ENCODE measurements at places on chromosomes 4 and X.

- DNase-seq = no peak
These were observed 59.6 kb upstream of the DHX15 start for GRCh38 chr4:24643774-24644520.

- DNase-seq = no peak
These were observed at the start of gene EREG for GRCh38 chr4:74364652-74365491. Gene EREG, plus strand, starts transcription at chr4:74365145. Its CDS starts 164 bp downstream, at chr4:74365309.

DNA sequence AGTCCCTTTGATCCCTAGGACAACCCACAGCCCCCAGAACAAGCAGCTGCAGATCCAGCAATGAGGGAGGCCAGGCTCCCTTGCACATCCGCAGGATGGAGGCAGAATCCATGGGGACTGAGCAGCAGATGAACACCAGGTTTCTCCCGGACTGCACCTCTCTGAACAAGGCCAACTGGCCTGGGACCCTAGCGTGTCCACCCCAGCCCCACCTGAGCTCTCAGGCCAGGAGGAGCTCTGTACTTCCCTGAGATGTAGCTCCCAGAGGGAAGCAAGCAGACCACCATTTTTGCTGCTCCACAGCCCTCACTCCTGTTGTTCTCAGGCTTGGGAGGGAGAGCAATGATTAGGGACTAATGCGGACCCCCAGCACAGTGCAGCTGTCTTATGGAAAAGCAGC, 1195.8 kb downstream of the PCDH18 start:
- no peak for DNase-seq

DNA sequence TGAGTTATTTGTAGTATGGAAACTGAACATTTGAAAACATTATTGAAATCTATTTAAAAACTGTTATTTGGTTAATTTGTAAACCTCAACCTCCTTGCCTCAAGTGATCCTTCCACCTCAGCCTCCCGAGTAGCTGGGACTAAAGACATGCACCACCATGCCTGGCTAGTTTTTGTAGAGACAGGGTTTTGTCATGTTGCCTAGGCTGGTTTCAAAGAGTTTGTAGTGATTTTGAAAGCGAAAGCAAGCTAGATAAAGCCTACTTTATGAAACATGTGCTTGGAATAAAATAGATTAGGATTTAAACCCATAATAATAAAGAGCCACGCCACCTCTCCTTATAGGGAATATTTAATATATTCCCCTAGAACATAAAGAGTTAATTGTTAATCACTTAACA, 23.5 kb downstream of the ARSJ start:
- DNase-seq = no peak

DNA sequence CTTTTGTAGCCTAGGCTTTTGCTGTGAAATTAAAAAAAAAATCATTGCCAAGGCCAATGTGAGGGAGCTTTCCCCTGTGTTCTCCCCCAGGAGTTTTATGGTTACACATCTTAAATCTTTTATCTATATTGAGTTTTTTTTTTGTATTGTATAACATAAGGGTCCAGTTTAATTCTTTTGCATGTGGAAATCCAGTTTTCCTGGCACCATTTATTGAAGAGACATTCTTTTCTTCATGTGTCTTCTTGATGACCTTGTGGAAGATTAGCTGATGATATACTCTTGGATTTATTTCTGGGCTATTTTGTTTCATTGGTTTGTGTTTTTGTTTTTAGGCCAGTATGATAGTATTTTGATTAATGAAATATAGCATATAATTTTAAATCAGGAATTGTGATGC, 225.0 kb downstream of the ADAM29 start:
- no peak for DNase-seq

- no peak for DNase-seq
These were observed 29.1 kb upstream of the DHX15 start for GRCh38 chr4:24613502-24613901.

- no peak for DNase-seq
These were observed 34.4 kb downstream of the AGTR2 start for GRCh38 chrX:116204932-116205331.

DNA sequence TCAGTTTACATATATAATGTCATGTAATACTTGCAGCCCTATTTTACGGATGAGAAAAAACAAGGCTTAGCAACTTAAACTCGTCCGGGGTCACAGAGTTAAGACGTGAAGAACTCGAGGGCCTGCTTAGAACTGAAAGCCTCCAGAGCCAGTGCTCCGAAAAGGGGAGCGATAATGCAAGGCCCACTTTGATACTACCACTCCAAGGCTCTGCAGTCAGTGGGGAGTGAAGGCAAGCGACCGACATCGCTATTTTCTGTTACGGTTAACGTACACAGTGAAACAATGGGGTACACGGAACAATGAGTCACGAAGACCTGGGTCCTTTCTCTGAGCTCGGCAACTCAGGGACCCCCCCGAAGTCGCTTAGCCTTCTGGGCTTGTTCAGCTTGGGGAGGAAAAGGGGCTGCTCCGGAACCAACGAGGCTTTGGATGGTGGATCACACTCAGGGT, 965 bp downstream of the PPA2 start:
- no peak for DNase-seq

DNA sequence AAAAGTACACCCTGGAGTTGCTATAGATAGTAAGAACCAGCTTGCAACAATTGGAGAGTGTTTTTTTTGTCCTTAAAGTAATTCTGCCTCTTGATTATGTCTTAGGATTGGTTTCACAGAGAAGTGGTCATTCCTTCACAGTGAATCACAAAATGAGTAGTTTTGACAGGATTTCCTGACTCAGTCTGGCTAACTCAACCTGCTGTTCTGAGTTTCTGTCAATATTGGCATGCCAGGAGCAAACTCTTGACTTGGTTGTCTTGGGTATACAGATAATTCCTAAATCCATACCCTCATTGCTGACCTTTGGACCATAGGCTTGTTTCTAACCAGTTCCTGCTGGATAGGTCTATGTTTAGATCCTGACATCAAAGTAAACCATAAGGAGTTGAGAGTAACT, 9.4 kb downstream of the FHIP1A start:
- peak; percentile 29 for DNase-seq

- no peak for DNase-seq
These were observed 677 bp upstream of the NONO start for GRCh38 chrX:71282514-71283402.

GRCh38 chr4:62898115-62898514, 1511.1 kb downstream of the TECRL start:
- DNase-seq = no peak

DNA sequence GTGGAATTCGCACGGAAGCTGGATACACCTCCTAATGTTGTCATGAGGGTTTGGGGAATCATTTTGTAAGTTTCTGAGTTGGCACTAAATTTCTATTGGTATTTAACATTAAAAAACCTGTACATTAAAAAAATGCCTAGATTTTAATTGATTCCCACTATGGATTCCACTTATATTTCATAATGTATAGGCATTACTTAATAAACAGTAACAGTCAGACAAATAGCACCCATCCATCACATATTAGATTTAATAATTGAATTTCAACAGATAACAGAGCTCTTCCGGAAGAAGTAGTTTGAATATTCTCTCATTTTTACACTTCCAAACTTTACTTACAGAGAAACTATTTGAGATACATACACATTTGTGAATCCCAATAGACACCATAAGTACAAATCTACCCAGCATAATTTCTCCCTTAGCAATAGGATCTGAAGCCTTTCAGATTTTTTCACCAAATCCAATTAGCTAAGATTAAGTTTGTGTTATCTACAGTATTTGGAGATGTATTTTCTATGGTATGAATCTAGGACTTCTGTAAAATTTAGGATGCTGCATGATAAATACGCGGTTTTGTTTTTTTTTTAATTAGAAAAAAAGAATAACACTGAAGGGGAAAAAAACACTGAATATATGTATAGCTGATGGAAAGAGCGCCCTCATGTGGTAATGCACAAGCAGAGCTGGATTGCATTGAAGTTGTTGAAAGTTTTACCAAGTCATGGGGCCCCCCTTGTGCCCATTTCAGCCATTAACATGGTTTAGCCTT, 12.2 kb upstream of the ODAM start:
- DNase-seq = peak; percentile 8

DNA sequence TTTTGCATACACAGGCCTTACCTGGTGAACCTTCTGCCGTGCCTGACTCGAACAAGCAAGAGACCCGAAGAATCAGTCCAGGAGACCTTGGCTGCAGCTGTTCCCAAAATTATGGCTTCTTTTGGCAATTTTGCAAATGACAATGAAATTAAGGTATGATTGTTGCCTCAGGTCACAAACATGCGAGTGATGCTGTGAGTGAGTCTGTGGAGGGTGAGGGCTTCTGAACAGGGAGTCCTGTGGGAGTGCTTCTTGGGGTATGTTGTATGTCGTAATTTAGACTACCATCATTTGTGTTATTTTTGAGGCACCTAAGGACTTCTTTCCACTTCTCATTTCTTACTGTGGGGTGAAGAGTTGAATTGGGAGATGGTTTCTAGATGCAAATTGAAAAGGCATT, 32.8 kb downstream of the HTT start:
- DNase-seq = no peak

- no peak for DNase-seq
These were observed 8.8 kb downstream of the LARP7 start for GRCh38 chr4:112645541-112646329.

- no peak for DNase-seq
These were observed 28.0 kb downstream of the RBM47 start for GRCh38 chr4:40601641-40602040.

GRCh38 chr4:121778991-121779628, 14.1 kb upstream of the SMIM43 start:
- no peak for DNase-seq
